ENCODE measurements at places on chromosomes 7 and 10. TPM values are rescaled to one million over a fixed set of nuclear protein-coding genes. Genes with fewer than 3 reads are reported as not detected.

Gene CALML3
- total RNA-seq = not detected

Gene WNT16
- 0.52 TPM for total RNA-seq

Gene MYOZ1
- 2.7 TPM for total RNA-seq

Gene LRRTM3
- total RNA-seq = 0.48 TPM

Gene C10orf67
- 0.11 TPM for total RNA-seq

Gene PMS2
- total RNA-seq = 12.1 TPM

Gene CNPY1
- not detected for total RNA-seq

Gene TEX36
- total RNA-seq = not detected

Gene NME8
- total RNA-seq = 0.22 TPM

Gene NSUN6
- total RNA-seq = 14.4 TPM

Gene CCL26
- 14.8 TPM for total RNA-seq

Gene FAM25C
- not detected for total RNA-seq

Gene EBLN1
- total RNA-seq = not detected

Gene LRRD1
- total RNA-seq = not detected

Gene ZNF107
- 31.0 TPM for total RNA-seq

Gene VPS37D
- 3.8 TPM for total RNA-seq

Gene CRPPA
- total RNA-seq = 0.71 TPM

Gene CCT6A
- 272 TPM for total RNA-seq

Measured in H1 (cell line).